Activated naive CD8-positive, alpha-beta T cell treated with anti-CD3 and anti-CD28 coated beads for 36 hours (primary cell): ENCODE measurements at places on chromosomes 11 and 22.
A peak's percentile ranks its signal among the peaks of the same experiment; 100 is the strongest.

DNA sequence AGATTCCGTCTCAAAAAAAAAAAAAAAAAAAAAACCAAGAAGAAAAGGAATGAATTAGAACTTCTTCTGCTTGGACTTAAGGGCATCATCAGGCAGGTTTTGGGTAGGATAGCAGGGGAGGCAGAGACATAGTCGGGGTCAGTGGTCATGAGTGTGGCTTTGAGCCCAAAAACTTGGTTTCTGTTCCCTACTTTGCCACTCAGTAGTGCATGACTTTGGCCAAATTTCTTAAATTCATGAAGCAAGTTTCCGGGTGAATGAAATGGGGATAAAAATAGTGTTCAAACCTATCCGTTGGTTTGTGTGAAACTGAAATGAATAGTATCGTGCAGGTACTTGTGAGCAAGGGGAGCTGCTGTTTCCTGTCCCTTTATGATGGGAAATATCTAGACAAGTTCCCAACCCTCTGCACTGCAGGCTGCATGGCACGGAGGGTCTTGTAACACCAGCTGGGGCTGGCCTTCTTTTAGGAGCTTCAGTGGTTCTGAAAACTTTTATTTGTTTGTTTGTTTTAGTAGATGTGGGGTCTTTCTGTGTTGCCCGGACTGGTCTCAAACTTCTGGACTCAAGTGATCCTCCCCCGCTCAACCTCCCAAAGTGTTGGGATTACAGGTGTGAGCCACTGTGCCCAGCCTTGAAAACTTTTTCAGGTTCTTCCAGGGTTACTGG lies 18.4 kb downstream of the NEAT1 start:
- peak overlapping the region; percentile 76 for H3K27ac ChIP-seq
- H3K4me1 ChIP-seq, result peaks cover 53% of the 10 kb centered on the region
- H3K4me3 ChIP-seq, result peak overlapping the region; percentile 18
- peaks cover 45% of the 10 kb centered on the region for H3K36me3 ChIP-seq

GRCh38 chr22:49918911-49919881 lies 762 bp downstream of the CRELD2 start:
- peaks cover 22% of the 10 kb centered on the region for H3K4me1 ChIP-seq
- no peak overlapping the region for H3K27ac ChIP-seq
- H3K36me3 ChIP-seq, result peaks cover 5% of the 10 kb centered on the region
- no peaks in the 10 kb centered on the region for H3K27me3 ChIP-seq
- peak overlapping the region; percentile 52 for H3K4me3 ChIP-seq
- DNase-seq, result no peak

DNA sequence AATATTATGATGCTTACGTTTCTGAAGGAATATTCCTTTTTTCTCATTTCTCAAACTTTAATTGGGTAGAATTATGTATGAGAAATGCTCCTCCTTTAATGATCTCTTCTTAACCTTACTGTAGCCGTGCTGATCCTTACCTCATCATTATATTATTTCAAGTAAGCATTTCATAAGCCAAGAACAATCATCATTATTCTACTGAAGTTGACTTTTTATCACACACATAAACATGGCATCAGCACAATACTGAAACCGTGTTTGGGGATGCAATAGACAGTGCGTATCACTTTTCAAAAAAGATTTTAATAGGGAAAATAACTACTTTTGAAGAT lies 162.8 kb downstream of the ARHGAP42 start:
- DNase-seq, result no peak
- no peaks in the 10 kb centered on the region for H3K36me3 ChIP-seq
- H3K4me1 ChIP-seq, result no peaks in the 10 kb centered on the region
- no peaks in the 10 kb centered on the region for H3K27me3 ChIP-seq
- no peak overlapping the region for H3K27ac ChIP-seq
- no peak overlapping the region for H3K4me3 ChIP-seq

- H3K4me3 ChIP-seq, result no peak overlapping the region
- H3K4me1 ChIP-seq, result no peaks in the 10 kb centered on the region
- no peak for DNase-seq
- no peak overlapping the region for H3K27ac ChIP-seq
These were observed 280.8 kb upstream of the CCDC90B start for GRCh38 chr11:83566950-83567349.

GRCh38 chr11:35838071-35838470 lies 105.8 kb upstream of the LDLRAD3 start:
- no peaks in the 10 kb centered on the region for H3K4me1 ChIP-seq
- H3K27me3 ChIP-seq, result peaks cover 6% of the 10 kb centered on the region
- H3K4me3 ChIP-seq, result no peak overlapping the region

DNA sequence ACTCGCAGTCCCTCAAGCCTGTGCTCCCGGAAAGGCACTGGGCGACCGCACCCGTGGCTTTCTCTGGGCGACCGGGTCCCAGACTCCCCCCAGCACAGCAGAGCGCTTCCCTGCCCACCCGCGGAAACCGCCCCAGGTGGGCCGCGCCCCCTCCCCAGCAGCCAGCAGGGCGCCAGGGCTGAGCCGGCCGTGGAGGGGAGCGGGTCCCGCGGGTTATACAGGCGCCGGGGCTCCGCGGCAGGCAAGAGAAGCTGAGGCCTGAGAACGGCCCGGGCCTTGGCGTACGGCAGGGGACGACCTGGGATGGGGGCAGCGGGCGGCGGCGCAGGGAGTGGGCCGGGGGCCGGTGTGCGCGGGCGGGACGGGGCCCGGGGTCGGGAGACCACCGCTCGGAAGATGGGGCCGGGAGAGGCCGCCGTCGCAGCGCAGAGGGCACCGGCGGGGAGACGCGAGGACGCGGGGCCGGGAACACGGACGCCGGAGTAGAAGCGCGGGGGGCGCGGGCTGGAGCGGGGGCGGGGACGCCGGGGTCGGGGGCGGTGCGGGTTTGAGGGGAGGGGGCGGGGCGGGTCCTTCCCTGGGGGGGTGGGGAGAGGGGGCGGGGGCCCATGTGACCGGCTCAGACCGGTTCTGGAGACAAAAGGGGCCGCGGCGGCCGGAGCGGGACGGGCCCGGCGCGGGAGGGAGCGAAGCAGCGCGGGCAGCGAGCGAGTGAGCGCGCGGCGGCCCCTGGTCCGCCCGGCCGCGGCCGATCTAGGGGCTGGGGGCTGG lies at the start of gene MDK:
Gene MDK, plus strand, starts transcription at position 622 of the 771 bp plus-strand sequence. CDS start 389 bp downstream, outside the sequence.
- H3K36me3 ChIP-seq, result peaks cover 10% of the 10 kb centered on the region
- peak within 1 kb of the TSS; percentile 72 for H3K4me3 ChIP-seq
- peaks cover 11% of the 10 kb centered on the region for H3K4me1 ChIP-seq
- peak; percentile 37 for DNase-seq
- peak within 1 kb of the TSS; percentile 56 for H3K27ac ChIP-seq
- peaks cover 25% of the 10 kb centered on the region for H3K27me3 ChIP-seq

GRCh38 chr11:121829159-121829643 lies 286.8 kb downstream of the BLID start:
- H3K27me3 ChIP-seq, result no peaks in the 10 kb centered on the region
- peak; percentile 2 for DNase-seq
- peak overlapping the region; percentile 32 for H3K27ac ChIP-seq

- no peak overlapping the region for H3K4me3 ChIP-seq
- H3K27me3 ChIP-seq, result no peaks in the 10 kb centered on the region
- peak; percentile 33 for DNase-seq
- no peaks in the 10 kb centered on the region for H3K36me3 ChIP-seq
- H3K4me1 ChIP-seq, result no peaks in the 10 kb centered on the region
These were observed 494.5 kb upstream of the LARGE1 start for GRCh38 chr22:34414467-34415440.

- no peaks in the 10 kb centered on the region for H3K36me3 ChIP-seq
- no peak for DNase-seq
- H3K27me3 ChIP-seq, result no peaks in the 10 kb centered on the region
- no peak overlapping the region for H3K27ac ChIP-seq
- no peak overlapping the region for H3K4me3 ChIP-seq
These were observed 247.0 kb upstream of the NARS2 start for GRCh38 chr11:78821371-78822306.

GRCh38 chr22:46946383-46946962 lies 184.0 kb downstream of the TBC1D22A start:
- peaks cover 24% of the 10 kb centered on the region for H3K36me3 ChIP-seq
- no peak overlapping the region for H3K4me3 ChIP-seq
- no peak overlapping the region for H3K27ac ChIP-seq
- no peak for DNase-seq
- H3K4me1 ChIP-seq, result peaks cover 14% of the 10 kb centered on the region

- H3K4me1 ChIP-seq, result no peaks in the 10 kb centered on the region
- H3K4me3 ChIP-seq, result no peak overlapping the region
- H3K27ac ChIP-seq, result no peak overlapping the region
- no peak for DNase-seq
These were observed 178.8 kb downstream of the IGLL1 start for GRCh38 chr22:23401111-23401909.

- H3K36me3 ChIP-seq, result no peaks in the 10 kb centered on the region
- no peak overlapping the region for H3K27ac ChIP-seq
- no peak overlapping the region for H3K4me3 ChIP-seq
These were observed 124.3 kb upstream of the FGF3 start for GRCh38 chr11:69943506-69943905.

GRCh38 chr11:95790933-95791708 lies 823 bp downstream of the CEP57 start:
- H3K27me3 ChIP-seq, result no peaks in the 10 kb centered on the region
- peak; percentile 60 for DNase-seq
- H3K4me1 ChIP-seq, result peaks cover 47% of the 10 kb centered on the region
- peaks cover 40% of the 10 kb centered on the region for H3K36me3 ChIP-seq
- peak overlapping the region; percentile 100 for H3K27ac ChIP-seq

- no peak overlapping the region for H3K4me3 ChIP-seq
- peaks cover 37% of the 10 kb centered on the region for H3K36me3 ChIP-seq
- no peaks in the 10 kb centered on the region for H3K27me3 ChIP-seq
These were observed 27.4 kb downstream of the FAR1 start for GRCh38 chr11:13695886-13696285.

DNA sequence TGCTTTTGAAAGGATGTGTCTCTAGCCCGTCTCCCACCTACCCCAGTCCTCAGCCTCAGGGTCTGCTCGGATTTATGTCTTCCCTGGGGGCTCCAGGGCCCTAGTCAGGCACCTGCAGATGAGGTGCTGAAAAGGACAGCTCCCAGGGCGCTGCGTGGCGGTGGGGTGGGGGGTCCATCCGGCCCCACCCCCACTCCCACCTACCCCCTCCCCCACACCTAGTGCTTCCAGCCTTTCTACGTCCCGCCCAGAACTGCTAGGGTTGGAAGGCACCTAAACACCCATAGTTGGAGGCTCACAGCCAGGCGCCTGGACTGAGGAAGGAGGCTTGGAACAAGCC lies 1.4 kb upstream of the ROBO3 start:
- no peak for DNase-seq
- H3K27me3 ChIP-seq, result peaks cover 84% of the 10 kb centered on the region
- peaks cover 22% of the 10 kb centered on the region for H3K4me1 ChIP-seq
- no peak overlapping the region for H3K4me3 ChIP-seq
- H3K36me3 ChIP-seq, result no peaks in the 10 kb centered on the region
